Lung (tissue), 17 donors: ENCODE measurements at places on chromosomes 6 and 20.

- DNase-seq, result peak; percentile 29
- H3K4me1 ChIP-seq, result no peaks in the 10 kb centered on the region
- no peak overlapping the region for H3K4me3 ChIP-seq
- no peaks in the 10 kb centered on the region for H3K27me3 ChIP-seq
- H3K27ac ChIP-seq, result no peak overlapping the region
- no peaks in the 10 kb centered on the region for H3K36me3 ChIP-seq
These were observed 88.5 kb downstream of the RPS12 start for GRCh38 chr6:132902901-132903300.

- H3K27me3 ChIP-seq, result no peaks in the 10 kb centered on the region
- H3K4me1 ChIP-seq, result no peaks in the 10 kb centered on the region
- H3K36me3 ChIP-seq, result no peaks in the 10 kb centered on the region
- H3K27ac ChIP-seq, result no peak overlapping the region
These were observed 307.1 kb downstream of the GRIK2 start for GRCh38 chr6:101700655-101701054.

DNA sequence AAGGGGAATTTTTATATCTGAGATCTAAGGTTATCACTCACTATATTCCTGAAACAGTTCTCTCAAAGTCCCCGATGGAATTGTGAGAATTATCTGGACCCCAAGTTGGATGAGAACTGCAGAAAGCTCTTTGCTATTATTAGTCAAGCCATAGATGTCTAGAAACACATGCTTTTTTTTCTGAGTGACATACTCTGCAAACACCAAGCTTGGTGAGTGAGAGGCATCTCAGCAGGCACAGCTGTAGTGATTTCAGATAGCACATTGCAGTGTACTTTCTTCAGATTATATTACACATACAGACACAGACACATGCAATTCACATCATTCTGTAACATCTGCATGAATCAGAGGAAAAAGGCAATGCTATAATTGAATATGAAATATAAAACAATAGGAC is 111.1 kb upstream of the UFL1 start:
- no peak for DNase-seq
- H3K4me1 ChIP-seq, result no peaks in the 10 kb centered on the region
- no peaks in the 10 kb centered on the region for H3K27me3 ChIP-seq
- no peak overlapping the region for H3K4me3 ChIP-seq
- H3K27ac ChIP-seq, result no peak overlapping the region

DNA sequence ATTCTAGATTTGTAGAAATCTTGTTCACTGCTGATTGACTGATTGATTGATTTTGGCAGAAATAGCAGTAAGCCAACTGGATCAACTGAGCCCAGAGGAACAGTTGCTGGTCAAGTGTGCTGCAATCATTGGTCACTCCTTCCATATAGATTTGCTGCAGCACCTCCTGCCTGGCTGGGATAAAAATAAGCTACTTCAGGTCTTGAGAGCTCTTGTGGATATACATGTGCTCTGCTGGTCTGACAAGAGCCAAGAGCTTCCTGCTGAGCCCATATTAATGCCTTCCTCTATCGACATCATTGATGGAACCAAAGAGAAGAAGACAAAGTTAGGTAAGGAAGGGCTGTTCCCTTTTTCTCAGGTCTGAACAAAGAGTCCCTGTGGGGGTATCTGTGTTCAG is 31.2 kb downstream of the TREML1 start:
- no peaks in the 10 kb centered on the region for H3K27me3 ChIP-seq
- no peak overlapping the region for H3K4me3 ChIP-seq
- no peaks in the 10 kb centered on the region for H3K4me1 ChIP-seq
- DNase-seq, result no peak

- no peaks in the 10 kb centered on the region for H3K36me3 ChIP-seq
- peaks cover 3% of the 10 kb centered on the region for H3K4me1 ChIP-seq
- peak; percentile 46 for DNase-seq
- no peak overlapping the region for H3K4me3 ChIP-seq
- no peaks in the 10 kb centered on the region for H3K27me3 ChIP-seq
- no peak overlapping the region for H3K27ac ChIP-seq
These were observed 8.0 kb upstream of the KCNK16 start for GRCh38 chr6:39330476-39330875.

- DNase-seq, result no peak
- H3K4me3 ChIP-seq, result no peak overlapping the region
- peaks cover 7% of the 10 kb centered on the region for H3K4me1 ChIP-seq
These were observed 6.7 kb downstream of the SS18L1 start for GRCh38 chr20:62150310-62150575.

DNA sequence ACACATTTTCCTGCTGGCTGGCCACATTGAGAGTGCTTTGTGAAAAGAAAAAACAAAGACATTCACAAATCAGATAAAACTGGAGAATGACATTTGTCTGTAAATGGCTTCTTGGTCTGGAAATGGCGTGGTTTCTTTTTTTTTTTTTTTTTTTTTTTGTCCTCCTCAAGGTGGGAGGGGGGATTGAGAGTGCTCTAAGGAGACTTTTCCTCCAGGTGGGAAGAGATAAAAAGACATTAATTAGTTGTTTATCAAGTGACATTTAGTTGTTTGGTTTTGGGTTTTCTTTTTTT is 40.4 kb downstream of the GNAS start:
- DNase-seq, result no peak
- no peak overlapping the region for H3K4me3 ChIP-seq
- H3K27me3 ChIP-seq, result no peaks in the 10 kb centered on the region
- H3K27ac ChIP-seq, result no peak overlapping the region

GRCh38 chr20:21391972-21392352 is 5.4 kb downstream of the NKX2-4 start:
- H3K4me1 ChIP-seq, result no peaks in the 10 kb centered on the region
- no peaks in the 10 kb centered on the region for H3K36me3 ChIP-seq
- no peak for DNase-seq
- no peak overlapping the region for H3K4me3 ChIP-seq
- H3K27ac ChIP-seq, result no peak overlapping the region
- H3K27me3 ChIP-seq, result peaks cover 50% of the 10 kb centered on the region

DNA sequence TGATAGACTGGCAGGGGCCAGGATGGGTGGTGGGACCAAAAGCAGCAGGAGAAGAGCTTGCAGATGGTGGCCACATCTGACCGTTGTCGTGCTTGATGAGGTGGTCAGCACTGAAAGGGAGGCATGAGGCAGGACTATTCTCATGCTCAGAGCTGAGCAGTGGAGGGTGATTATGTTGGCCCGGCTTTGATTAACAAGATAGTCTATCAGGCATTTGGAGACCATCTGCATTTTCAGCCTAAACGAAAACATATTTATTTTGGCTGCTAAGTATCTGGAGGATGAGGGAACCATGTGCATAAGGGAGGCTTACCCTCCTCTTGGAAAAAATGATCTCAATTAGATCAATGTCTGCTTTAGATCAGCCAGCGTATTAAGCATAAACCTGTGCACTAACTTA is 141.6 kb upstream of the KCNK16 start:
- no peaks in the 10 kb centered on the region for H3K27me3 ChIP-seq
- H3K4me3 ChIP-seq, result no peak overlapping the region
- no peak for DNase-seq
- H3K27ac ChIP-seq, result no peak overlapping the region

- DNase-seq, result no peak
- H3K27ac ChIP-seq, result no peak overlapping the region
- no peaks in the 10 kb centered on the region for H3K27me3 ChIP-seq
- no peaks in the 10 kb centered on the region for H3K4me1 ChIP-seq
- no peak overlapping the region for H3K4me3 ChIP-seq
- no peaks in the 10 kb centered on the region for H3K36me3 ChIP-seq
These were observed 6.7 kb upstream of the VNN2 start for GRCh38 chr6:132764370-132764769.

DNA sequence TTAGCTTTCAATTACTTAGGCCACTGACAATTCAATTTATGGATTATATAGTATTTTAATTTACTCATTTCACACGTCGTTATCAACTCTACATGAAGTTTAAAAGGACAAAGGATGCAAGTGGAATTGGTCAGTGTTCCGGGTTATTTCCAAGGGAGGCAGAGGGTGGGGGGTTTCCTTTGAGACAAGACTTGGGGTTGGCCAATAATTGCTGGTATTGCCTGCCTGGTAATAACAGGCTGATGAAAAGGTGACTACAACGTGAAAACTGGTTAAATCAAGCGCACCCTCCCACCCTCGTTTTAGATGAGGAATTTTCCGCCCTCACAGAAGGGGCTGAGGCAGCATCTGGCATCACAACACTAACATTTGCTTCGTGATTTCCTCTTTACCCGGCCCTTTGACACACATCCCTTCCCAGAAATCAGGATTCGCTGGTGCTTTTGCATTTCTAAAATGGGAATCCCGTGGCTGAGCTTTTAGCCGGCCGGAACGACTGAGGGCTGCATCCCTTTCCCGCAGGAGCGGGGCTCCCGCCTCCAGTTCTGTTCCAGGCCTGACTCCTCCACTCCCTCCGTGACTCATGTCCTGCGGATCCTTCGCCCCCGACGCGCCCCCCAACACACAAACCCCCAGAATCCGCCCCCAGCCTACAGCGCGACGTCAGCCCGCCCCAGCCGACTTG is 999 bp upstream of the PIM1 start:
- H3K4me3 ChIP-seq, result peak overlapping the region; percentile 47
- peaks cover 11% of the 10 kb centered on the region for H3K36me3 ChIP-seq
- peak overlapping the region; percentile 97 for H3K27ac ChIP-seq
- no peaks in the 10 kb centered on the region for H3K27me3 ChIP-seq
- DNase-seq, result no peak
- peaks cover 6% of the 10 kb centered on the region for H3K4me1 ChIP-seq

- no peaks in the 10 kb centered on the region for H3K27me3 ChIP-seq
- H3K36me3 ChIP-seq, result peaks cover 4% of the 10 kb centered on the region
- peak; percentile 69 for DNase-seq
- H3K4me1 ChIP-seq, result peaks cover 12% of the 10 kb centered on the region
- no peak overlapping the region for H3K4me3 ChIP-seq
- H3K27ac ChIP-seq, result no peak overlapping the region
These were observed 21.9 kb downstream of the FAM229B start for GRCh38 chr6:112109262-112109661.

- H3K27me3 ChIP-seq, result no peaks in the 10 kb centered on the region
- H3K4me3 ChIP-seq, result no peak overlapping the region
- no peaks in the 10 kb centered on the region for H3K36me3 ChIP-seq
- DNase-seq, result no peak
- no peaks in the 10 kb centered on the region for H3K4me1 ChIP-seq
- H3K27ac ChIP-seq, result no peak overlapping the region
These were observed 118.2 kb downstream of the SLC16A10 start for GRCh38 chr6:111205502-111205901.

DNA sequence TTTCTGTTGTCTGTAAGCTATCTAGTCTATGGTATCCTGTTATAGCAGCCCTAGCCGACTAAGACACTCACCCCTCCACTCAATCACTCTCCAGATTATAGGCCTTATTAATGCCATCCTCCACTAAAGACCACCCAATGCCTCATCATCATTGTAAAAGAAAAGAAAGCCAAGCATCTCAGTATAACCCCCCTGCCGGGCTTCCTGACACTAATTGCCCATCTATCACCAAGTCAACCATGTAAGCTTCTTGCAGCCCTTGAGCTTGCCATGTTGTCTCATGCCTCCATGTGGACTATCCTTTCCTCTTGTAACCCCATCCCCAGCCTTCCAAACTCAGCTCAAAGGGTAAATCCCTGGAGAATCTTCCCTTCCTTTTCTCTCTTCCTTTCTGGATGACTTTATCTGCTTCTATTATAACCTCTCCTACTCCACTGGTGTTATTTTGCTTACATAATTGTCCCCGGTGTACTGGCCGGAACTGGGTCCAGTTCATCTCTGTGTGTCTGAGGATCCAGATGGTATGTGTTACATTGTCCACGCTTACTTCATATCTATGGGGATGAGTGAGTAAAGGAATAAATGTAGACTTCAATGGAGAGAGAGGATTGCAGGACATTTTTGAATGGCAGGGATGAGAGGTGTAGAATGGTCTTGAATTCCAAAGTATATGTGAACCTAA is 202.9 kb upstream of the SOX4 start:
- H3K36me3 ChIP-seq, result no peaks in the 10 kb centered on the region
- H3K27me3 ChIP-seq, result no peaks in the 10 kb centered on the region
- no peaks in the 10 kb centered on the region for H3K4me1 ChIP-seq
- DNase-seq, result no peak
- no peak overlapping the region for H3K27ac ChIP-seq

- H3K36me3 ChIP-seq, result peaks cover 18% of the 10 kb centered on the region
- H3K27me3 ChIP-seq, result no peaks in the 10 kb centered on the region
- H3K4me3 ChIP-seq, result no peak overlapping the region
- DNase-seq, result no peak
- H3K27ac ChIP-seq, result no peak overlapping the region
These were observed 9.0 kb upstream of the MRPS10 start for GRCh38 chr6:42226645-42227143.
